ENCODE measurements at places on chromosomes 3 and 15.

DNA sequence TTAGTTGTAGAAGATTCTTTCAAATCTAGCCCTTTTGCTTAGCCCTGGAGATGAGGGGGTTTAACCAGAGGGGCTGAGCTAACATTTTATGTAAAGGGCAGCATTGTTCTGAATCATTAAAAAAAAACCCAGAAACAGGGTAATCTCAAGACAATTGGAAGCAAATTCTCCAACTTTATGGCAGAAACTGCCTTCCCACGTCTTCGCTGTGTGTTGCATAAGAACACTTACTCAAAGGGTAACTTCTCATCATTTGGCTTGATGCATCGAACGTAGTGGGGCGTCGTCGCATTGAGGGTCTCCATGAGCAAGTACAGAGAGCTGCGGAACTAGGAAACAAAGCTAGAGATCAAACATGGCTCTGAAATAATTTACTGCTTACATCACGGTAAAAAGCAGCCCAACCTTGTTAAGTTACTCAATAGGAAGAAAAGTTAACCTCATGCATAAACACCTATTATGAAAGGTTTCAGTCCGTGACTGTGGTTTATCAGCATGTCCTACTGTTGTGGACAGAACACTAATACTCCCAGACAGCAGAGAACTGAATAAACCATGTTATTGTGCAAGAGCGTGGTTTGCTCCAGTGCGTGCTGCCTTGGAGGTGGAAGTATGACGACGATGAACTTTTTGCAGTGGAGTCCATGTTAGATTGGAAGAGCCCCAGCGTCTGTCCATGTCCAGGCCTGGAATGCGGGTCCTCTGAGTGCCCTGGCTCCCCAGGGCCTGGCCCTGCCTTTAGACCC, 48.7 kb downstream of the MYO5C start:
- DNase-seq: no peak

- DNase-seq: peak; percentile 29
These were observed 57.5 kb upstream of the PRR23E start for GRCh38 chr3:127135241-127136023.

- no peak for DNase-seq
These were observed 5.7 kb upstream of the CSPG4 start for GRCh38 chr15:75718328-75718727.

- no peak for DNase-seq
These were observed 237.5 kb upstream of the ROPN1 start for GRCh38 chr3:124229420-124229819.

DNA sequence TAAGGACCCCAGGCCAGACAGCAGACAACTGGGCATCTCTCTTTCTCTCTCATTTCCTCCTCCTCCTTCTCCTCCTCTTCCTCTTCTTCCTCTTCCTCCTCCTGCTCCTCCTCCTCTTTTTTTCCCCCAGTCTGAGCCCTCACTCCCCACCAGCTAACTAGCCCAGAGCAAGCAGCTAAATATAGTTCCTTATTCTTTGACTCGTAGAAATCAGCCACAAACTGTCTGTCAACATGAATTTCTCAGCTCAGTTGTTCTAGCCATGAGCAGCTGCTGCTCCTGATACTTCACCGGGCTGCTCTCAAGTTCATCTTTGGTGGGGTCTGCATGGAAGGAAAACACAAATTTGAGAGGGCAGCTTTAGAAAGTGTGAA, 19.2 kb upstream of the LOXL1 start:
- DNase-seq: no peak

DNA sequence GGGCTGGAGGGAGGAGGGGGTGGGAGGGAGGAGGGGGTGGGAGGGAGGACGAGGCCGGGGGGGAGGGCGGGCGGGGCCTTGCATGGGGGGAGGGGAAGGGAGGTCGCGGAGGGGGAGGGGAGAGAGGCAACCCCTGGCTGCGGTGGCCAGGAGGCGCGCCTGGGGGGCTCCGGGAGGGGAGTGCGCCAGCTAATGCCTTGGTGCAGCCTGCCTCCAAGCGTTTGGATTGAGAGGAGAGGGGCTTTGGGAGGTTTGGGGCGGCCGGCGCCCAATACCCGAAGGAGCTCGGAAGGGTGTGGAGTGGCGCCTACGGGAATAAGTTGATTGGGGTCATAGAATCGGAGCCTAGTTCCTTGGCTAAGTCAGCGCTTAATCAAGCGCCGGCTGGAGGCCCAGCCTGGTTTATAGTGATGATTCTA, 557 bp downstream of the TFG start:
- DNase-seq: peak; percentile 7

DNA sequence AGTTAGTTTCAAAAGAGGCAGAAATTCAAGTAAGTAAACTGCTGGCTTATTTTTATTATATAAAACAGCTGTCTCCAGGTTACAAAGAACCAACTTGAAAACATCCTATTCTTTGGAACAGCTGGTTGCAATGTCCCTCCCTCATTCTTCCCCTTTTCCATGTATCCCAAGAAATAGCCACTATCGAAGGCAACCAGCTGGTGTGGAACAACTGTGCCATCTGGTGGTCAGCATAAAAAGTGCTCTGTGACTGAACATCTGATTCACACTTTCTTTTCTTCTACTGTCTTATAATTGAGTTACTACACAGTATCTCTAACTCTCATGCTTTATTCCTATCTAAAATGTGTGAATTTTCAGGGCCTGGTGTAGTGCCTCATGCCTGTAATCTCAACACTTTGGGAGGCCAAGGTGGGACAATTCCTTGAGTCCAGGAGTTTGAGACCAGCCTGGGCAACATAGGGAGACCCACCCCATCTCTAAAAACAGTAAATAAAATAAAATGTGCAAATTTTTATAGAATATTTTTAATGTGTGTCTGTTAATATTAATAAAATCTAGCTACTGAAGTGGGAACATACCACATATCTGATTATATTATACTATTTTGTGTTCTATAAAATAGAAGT, 9.6 kb downstream of the OSBPL11 start:
- no peak for DNase-seq

DNA sequence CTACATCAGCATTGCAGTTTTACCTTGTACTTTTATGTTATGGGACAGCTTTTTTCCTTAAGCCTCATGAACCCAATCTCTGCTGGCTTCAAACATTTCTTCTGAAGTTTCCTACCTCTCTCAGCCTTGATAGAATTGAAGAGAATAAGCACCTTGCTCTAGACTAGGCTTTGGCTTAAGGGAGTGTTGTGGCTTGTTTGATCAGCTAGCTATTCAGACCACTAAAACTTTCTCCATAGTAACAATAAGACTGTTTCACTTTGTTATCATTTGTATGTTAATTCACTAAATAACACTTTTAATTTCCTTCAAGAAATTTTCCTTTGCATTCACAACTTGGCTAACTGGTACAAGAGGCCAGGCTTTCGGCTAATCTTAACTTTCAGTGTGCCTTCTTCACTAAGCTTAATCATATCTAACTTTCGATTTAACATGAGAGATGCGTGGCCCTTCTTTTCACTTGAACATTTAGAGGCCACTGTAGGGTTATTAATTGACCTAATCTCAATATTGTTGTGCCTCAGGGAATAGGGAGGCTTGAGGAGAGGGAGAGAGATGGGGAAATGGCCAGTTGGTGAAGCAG, 8.1 kb upstream of the TIGIT start:
- DNase-seq: no peak

GRCh38 chr3:72554689-72555088, 293.6 kb downstream of the SHQ1 start:
- no peak for DNase-seq

GRCh38 chr3:98588065-98588464, 5.3 kb downstream of the CPOX start:
- no peak for DNase-seq

- no peak for DNase-seq
These were observed 41.4 kb downstream of the CHSY1 start for GRCh38 chr15:101210466-101210865.

- DNase-seq: no peak
These were observed 619.2 kb downstream of the DIPK2A start for GRCh38 chr3:144590854-144591253.

DNA sequence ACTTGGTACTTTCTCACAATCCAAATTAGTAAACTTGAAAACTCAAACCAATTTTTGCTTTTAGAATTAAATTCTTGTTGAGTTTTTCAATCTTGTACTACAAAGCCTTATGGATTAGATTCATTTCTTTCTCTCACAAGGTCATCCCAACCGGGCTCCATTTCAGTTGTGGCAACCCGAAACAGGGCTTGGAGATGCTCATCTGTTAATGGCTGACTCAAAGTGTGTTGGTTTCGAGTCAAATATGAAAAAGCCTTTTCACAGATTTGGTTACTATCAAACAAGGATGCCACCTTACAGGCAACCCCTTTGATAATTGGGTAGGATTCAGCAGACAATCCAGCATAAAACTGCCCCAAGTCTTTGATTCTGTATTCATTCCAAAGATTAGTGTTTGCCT, 1.8 kb downstream of the EPM2AIP1 start:
- no peak for DNase-seq

- no peak for DNase-seq
These were observed 257.5 kb downstream of the SHQ1 start for GRCh38 chr3:72590732-72591221.

Data from activated T-cell treated with anti-CD3 and anti-CD28 coated beads for 48 hours (primary cell).